GDM1 (cell line): ENCODE measurements at places on chromosomes 12 and 14.
A peak's percentile ranks its signal among the peaks of the same experiment; 100 is the strongest.

GRCh38 chr12:54360717-54361456 is 3.4 kb downstream of the GPR84 start:
- DNase-seq = peak; percentile 54

DNA sequence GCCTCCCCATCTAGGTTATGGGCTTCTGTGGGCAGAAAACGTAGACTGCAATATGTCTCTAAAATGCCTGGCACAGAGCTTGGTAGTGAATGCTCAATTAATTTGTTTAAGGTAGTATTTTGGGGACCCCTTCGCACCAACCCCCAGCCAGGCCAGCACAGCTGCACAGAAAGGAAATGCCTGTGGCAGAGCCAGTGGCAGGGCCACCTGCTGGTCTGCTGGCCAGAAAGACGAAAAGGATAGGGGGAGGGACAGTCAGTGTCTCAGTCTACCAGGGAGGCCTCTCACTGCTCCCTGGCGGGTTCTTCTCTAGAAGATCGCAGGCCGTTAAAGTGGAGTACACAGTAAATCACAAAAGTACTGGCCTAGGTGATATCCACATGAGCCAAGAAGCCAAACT is 3.5 kb downstream of the RAB15 start:
- DNase-seq = no peak

- DNase-seq = no peak
Measured at GRCh38 chr14:51730098-51730497, 78.4 kb downstream of the FRMD6 start.

DNA sequence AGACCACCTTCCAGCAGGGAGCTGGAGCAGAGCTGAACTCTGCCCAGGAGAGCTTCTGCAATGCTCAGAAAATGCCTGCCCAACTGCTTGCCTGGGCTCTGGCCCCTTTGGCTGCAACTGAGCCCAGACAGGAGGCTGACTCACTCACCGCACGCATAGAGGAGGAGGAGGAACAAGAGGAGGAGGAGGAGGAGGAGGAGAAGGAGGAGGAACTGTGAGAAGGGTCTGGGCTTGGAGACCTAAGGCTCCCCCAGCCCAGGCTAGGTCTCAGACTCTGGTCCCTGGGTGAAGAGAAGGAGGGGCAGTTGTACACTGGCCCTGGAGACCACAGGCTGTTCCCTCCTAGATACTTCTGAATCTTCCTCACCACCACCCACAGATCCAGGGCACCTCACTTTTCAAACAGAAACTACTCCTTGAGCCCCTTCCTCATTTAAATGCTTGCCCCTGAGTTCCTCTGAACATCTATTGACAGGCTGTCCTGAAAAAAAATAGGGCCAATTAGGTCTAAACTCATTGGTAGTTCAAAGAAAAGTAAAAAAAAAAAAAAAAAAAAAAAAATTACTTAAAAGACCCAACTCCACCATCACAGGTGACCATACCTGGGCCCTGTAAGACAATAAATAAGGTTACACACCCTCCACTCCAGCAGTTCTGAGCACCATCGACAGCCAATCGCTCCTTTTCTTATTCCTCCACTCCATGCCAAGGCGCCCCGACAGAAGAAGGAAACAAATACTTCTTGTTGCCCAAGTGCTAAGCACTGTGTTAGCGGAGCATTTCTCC is 674 bp downstream of the VDR start:
- peak; percentile 72 for DNase-seq

DNA sequence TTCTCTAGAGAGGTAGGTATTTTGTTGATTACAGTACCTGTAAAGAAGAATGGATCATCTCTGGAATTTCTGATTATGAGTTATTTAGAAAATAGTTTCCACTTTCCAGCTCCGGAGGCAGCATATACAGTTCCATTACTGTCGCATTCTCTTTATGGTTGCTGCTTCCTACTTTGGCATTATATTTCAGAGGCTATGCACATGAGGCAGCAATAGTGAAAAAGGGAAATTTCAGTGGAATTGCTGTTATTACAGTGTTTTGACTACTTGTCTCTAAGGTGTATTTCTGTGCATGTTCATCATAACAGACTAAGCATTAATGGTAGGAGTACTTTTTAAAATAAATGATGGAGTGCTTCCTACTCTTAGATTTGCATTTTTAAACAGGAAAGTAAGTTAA is 10.2 kb downstream of the GNG2 start:
- DNase-seq = no peak

- no peak for DNase-seq
Measured at GRCh38 chr14:94893411-94894160, 123.7 kb upstream of the GSC start.

GRCh38 chr12:100574187-100575074 is 947 bp downstream of the GAS2L3 start:
- DNase-seq = no peak
